ENCODE measurements at places on chromosomes 6 and 20.
A peak's percentile ranks its signal among the peaks of the same experiment; 100 is the strongest.

GRCh38 chr20:63696628-63697356, at the start of gene TNFRSF6B:
Gene TNFRSF6B (plus strand): TSS chr20:63696652. CDS start chr20:63696768, 116 bp downstream.
- no peak for DNase-seq
- H3K4me3 ChIP-seq, result no peak within 1 kb of the TSS
- H3K27ac ChIP-seq, result no peak within 1 kb of the TSS
- no peaks in the 10 kb centered on the region for H3K27me3 ChIP-seq

DNA sequence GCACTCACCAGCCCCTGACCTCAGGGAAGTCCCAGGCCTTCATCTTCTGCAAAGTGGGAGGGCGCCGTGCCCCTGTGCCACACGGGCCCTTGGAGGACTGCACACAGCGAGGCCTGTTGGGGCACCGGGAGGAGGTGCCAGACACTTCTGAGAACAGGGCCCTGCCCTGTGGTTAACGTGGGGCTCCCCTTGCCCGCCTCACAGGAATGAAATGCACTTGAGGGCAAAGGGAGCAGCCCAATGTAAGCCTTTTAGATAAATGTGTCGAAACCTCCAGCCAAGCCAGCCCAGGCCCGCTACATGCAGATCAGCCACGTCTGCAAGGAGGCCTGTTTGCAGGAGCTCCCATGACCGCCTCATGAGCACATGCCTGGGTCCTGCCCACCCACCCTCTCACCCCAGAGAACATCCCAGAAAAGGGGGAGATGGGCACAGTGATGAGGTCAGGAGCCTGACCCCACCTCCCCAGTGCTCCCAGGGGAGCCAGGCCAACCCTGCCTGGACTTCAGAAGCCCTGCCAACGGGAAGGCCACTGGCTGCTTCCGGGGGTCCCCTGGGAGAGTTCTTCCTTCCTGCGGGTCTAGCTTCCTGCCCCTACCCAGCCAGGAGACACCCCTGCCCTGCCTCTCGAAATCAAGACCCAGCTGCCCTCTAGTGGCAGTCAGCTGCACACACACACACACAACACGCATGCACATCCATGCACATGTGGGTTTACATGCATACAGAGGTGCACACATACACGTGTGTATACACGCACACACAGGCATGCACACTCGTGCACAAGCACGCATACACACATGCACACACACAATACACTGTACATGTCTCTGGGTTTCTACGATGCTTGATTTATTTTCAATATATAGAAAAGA, 178.7 kb downstream of the TAF4 start:
- no peaks in the 10 kb centered on the region for H3K27me3 ChIP-seq
- no peak overlapping the region for H3K4me3 ChIP-seq
- H3K4me1 ChIP-seq, result peaks cover 42% of the 10 kb centered on the region
- H3K36me3 ChIP-seq, result no peaks in the 10 kb centered on the region

DNA sequence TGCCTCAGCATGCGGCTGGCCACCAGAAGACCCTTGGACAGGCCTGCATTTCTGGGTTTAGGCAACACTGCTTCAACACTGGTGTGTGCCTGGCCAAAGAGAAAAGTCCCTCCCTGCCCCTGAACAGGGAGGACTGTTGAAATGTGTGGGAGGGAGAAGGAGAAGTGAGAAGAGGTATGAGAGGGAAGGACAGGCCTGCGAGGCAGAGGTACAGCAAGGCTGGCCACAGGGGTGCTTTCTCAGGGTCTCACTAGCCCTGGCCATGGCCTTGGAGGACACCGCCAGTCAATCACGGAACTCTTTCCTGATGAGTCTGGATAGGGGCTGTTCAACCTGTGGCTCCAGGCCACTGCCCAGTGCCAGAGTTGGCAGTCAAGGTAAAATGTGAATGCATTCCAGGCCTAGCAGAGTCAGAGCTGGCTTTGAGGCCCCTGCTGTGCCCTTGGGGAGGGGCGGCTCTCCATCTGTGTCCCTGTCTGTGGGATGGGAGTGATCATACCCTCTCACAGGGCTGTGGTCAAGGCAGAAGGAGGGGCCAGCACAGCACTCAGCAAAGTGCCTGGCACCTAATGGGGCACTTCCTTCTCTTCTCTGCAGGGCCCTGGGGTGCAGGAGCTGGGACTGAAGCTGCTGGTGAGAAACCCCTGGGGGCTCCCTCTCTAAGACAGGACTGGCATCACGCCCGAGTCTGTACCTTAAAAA, 43.2 kb upstream of the CDH22 start:
- H3K27me3 ChIP-seq, result no peaks in the 10 kb centered on the region
- peak; percentile 63 for DNase-seq
- peaks cover 32% of the 10 kb centered on the region for H3K36me3 ChIP-seq
- peaks cover 66% of the 10 kb centered on the region for H3K4me1 ChIP-seq
- H3K27ac ChIP-seq, result peak overlapping the region; percentile 78
- H3K4me3 ChIP-seq, result peak overlapping the region; percentile 40

- no peaks in the 10 kb centered on the region for H3K27me3 ChIP-seq
- no peak overlapping the region for H3K4me3 ChIP-seq
- no peak for DNase-seq
- no peak overlapping the region for H3K27ac ChIP-seq
Observed at GRCh38 chr20:19431906-19432305, 219.5 kb downstream of the SLC24A3 start.

GRCh38 chr20:44336725-44337380, at the start of gene R3HDML:
Gene R3HDML (plus strand): TSS chr20:44337043. CDS start chr20:44337158, 115 bp downstream.
- H3K27me3 ChIP-seq, result no peaks in the 10 kb centered on the region
- H3K4me1 ChIP-seq, result no peaks in the 10 kb centered on the region
- no peaks in the 10 kb centered on the region for H3K36me3 ChIP-seq
- H3K27ac ChIP-seq, result no peak within 1 kb of the TSS
- no peak for DNase-seq

- no peak overlapping the region for H3K27ac ChIP-seq
- H3K27me3 ChIP-seq, result no peaks in the 10 kb centered on the region
- no peak overlapping the region for H3K4me3 ChIP-seq
- no peak for DNase-seq
- H3K4me1 ChIP-seq, result peaks cover 2% of the 10 kb centered on the region
- H3K36me3 ChIP-seq, result peaks cover 10% of the 10 kb centered on the region
Observed at GRCh38 chr20:4904127-4904860, 97.0 kb downstream of the SLC23A2 start.

DNA sequence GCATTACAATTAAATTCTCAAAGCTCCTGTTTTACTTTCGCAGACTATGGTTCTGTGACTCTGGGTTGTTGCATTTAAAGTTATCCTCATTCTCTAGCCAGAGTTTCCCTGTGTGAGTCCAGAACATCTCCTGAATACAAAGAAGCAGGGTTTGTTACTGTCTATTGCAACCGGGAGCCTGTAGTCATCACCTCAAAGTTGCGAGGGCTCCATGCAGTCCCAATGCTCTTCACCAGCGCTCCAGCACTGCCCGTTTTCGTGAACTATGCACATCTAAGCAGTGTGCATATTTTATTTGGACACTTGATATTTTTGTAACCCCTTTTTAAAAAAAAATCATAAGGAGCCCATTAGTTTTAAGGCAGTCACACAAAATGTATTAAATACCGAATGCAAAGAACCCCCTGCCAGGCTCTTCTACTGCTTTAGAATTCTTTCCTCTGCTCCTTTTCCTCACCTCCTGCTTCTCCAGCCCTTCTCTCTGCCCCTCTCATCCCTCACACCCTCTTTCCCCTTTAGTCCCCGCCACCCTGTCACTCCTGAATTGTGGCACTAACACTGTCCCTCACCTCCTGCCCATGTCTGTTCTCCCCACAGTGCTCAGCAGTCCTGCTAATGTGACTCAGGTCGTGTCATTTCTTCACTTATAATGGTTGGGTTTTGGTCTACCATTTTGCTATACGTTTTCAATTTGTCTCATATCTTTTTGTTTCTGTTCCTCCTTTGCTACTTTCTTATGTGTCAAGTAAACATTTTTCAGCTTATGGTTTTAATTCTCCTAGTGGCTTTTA, 1.1 kb upstream of the HLA-C start:
- H3K27ac ChIP-seq, result no peak overlapping the region
- no peak overlapping the region for H3K4me3 ChIP-seq
- no peaks in the 10 kb centered on the region for H3K27me3 ChIP-seq
- no peak for DNase-seq
- peaks cover 19% of the 10 kb centered on the region for H3K36me3 ChIP-seq
- H3K4me1 ChIP-seq, result peaks cover 41% of the 10 kb centered on the region

DNA sequence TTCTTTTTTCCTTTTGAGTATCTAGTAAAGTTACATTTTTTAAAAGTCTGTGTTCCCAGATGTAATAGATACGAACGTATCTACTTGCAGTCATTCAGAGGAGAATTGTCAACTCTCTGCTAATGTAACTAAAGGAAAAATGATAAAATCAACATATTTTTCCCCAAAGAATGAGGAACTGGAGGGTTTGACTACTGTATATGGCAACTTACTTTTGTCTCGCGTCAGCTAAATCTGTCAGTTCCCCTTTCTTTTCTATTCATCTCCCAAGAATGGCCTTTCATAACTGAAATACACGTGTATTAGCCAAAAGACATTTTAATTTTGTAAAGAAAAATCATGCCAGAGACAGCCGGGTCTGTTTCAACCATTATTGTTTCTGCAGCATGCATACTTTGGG, 5.4 kb downstream of the EYA2 start:
- no peak overlapping the region for H3K4me3 ChIP-seq
- H3K27me3 ChIP-seq, result no peaks in the 10 kb centered on the region
- no peaks in the 10 kb centered on the region for H3K36me3 ChIP-seq

GRCh38 chr6:125781314-125781868, 9.4 kb upstream of the NCOA7 start:
- no peaks in the 10 kb centered on the region for H3K36me3 ChIP-seq
- DNase-seq, result peak; percentile 75
- H3K27ac ChIP-seq, result peak overlapping the region; percentile 96
- peaks cover 35% of the 10 kb centered on the region for H3K4me1 ChIP-seq
- peak overlapping the region; percentile 82 for H3K4me3 ChIP-seq

DNA sequence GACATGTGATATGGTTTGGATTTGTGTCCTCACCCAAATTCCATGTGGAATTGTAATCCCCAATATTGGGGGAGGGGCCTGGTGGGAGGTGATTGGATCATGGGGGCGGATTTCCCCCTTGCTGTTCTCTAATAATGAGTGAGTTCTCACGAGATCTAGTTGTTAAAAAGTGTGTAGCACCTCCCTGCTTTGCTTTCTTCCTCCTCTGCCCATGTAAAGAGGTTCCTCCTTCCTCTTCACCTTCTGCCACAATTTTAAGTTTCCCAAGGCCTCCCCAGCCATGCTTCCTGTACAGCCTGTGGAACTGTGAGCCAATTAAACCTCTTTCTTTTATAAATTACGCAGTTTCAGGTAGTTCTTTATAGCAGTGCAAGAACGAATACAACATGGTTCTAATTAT, 2.1 kb upstream of the ZNF451 start:
- no peak overlapping the region for H3K4me3 ChIP-seq
- no peak for DNase-seq
- peaks cover 24% of the 10 kb centered on the region for H3K4me1 ChIP-seq
- H3K27ac ChIP-seq, result no peak overlapping the region

- H3K27me3 ChIP-seq, result no peaks in the 10 kb centered on the region
- no peak for DNase-seq
- peak overlapping the region; percentile 95 for H3K27ac ChIP-seq
- H3K4me3 ChIP-seq, result no peak overlapping the region
- H3K36me3 ChIP-seq, result 0 out of 2 replicates have a peak, but pooled peaks cover 3% of the 10 kb centered on the region
Observed at GRCh38 chr20:33566781-33567603, 77.1 kb downstream of the CBFA2T2 start.

- no peaks in the 10 kb centered on the region for H3K27me3 ChIP-seq
- H3K4me3 ChIP-seq, result no peak overlapping the region
- no peak for DNase-seq
- no peaks in the 10 kb centered on the region for H3K36me3 ChIP-seq
Observed at GRCh38 chr20:46804126-46804525, 90.5 kb upstream of the EYA2 start.

GRCh38 chr6:16659466-16660156, 101.6 kb downstream of the ATXN1 start:
- H3K27ac ChIP-seq, result no peak overlapping the region
- no peaks in the 10 kb centered on the region for H3K4me1 ChIP-seq
- no peaks in the 10 kb centered on the region for H3K27me3 ChIP-seq
- no peak overlapping the region for H3K4me3 ChIP-seq

- no peaks in the 10 kb centered on the region for H3K4me1 ChIP-seq
- H3K27me3 ChIP-seq, result no peaks in the 10 kb centered on the region
- H3K36me3 ChIP-seq, result no peaks in the 10 kb centered on the region
- H3K27ac ChIP-seq, result no peak overlapping the region
Observed at GRCh38 chr20:59376998-59377397, 76.6 kb downstream of the EDN3 start.

DNA sequence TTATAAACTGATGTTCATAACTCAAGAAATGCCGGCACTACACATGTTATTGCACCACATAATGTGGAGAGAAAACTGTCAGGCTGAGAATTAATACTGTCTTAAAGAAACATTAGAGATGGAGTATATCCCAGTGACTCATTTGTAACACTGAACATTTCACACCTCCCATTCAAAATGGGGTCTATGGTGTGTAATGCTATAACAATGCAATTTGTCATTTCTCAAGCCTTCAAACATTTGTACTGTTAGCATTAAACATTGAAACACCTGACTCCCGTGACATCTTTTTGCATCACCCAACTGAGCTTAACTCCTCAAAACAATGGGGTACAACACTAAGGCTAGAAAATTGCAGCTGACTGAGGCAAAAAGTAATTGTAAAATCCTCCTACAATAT, 151.7 kb downstream of the DST start:
- peaks cover 24% of the 10 kb centered on the region for H3K4me1 ChIP-seq
- peaks cover 63% of the 10 kb centered on the region for H3K36me3 ChIP-seq
- no peaks in the 10 kb centered on the region for H3K27me3 ChIP-seq
- no peak overlapping the region for H3K4me3 ChIP-seq
- no peak overlapping the region for H3K27ac ChIP-seq

DNA sequence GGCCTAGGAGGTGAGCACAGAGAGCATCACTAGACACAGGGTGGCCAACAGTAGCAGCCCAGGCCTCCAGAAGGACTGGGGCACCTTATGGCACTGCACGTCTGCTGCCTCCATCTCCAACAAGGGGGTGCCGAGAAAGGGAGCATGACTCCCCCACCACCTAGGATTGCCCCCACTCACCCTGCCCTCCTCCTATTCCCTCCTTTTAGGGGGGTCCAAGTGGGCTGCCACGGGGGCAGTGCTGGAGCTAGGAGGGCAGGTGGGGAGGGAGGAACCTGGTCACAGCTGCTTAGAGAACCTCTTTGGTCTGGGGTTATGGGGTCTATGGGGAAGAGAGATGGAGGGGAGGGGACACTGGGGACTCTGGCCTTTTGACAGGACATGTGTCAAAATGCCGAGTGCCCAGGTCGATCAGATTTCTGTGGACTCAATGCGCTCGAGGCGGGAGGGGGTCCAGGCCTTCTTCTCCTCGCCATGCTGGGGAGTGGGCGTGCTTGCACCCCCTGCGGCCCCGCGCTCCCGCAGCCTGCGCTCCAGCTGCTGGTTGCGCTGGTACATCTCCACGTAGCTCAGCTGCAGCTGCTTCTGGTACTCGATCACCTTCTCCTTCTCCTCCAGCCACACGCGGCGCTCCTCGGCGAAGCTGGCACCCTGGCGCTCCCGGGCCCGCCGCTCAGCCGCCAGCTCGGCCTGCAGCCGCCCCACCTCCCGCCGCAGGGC, 4.5 kb upstream of the FASTKD5 start:
- no peak for DNase-seq
- no peaks in the 10 kb centered on the region for H3K36me3 ChIP-seq
- peaks cover 12% of the 10 kb centered on the region for H3K4me1 ChIP-seq
- no peaks in the 10 kb centered on the region for H3K27me3 ChIP-seq

GRCh38 chr6:114169763-114170162, 173.1 kb downstream of the HS3ST5 start:
- no peak overlapping the region for H3K4me3 ChIP-seq
- no peaks in the 10 kb centered on the region for H3K4me1 ChIP-seq
- DNase-seq, result no peak
- H3K27ac ChIP-seq, result no peak overlapping the region
- H3K27me3 ChIP-seq, result no peaks in the 10 kb centered on the region
- H3K36me3 ChIP-seq, result no peaks in the 10 kb centered on the region

- no peaks in the 10 kb centered on the region for H3K36me3 ChIP-seq
- H3K4me1 ChIP-seq, result no peaks in the 10 kb centered on the region
Observed at GRCh38 chr6:75116946-75117345, 88.9 kb downstream of the COL12A1 start.

- no peak overlapping the region for H3K4me3 ChIP-seq
- no peaks in the 10 kb centered on the region for H3K4me1 ChIP-seq
- no peaks in the 10 kb centered on the region for H3K36me3 ChIP-seq
- H3K27ac ChIP-seq, result no peak overlapping the region
Observed at GRCh38 chr6:104884867-104885517, 25.3 kb upstream of the HACE1 start.

Data from Karpas-422 (cell line).